ENCODE measurements at places on chromosomes 7 and 10.

DNA sequence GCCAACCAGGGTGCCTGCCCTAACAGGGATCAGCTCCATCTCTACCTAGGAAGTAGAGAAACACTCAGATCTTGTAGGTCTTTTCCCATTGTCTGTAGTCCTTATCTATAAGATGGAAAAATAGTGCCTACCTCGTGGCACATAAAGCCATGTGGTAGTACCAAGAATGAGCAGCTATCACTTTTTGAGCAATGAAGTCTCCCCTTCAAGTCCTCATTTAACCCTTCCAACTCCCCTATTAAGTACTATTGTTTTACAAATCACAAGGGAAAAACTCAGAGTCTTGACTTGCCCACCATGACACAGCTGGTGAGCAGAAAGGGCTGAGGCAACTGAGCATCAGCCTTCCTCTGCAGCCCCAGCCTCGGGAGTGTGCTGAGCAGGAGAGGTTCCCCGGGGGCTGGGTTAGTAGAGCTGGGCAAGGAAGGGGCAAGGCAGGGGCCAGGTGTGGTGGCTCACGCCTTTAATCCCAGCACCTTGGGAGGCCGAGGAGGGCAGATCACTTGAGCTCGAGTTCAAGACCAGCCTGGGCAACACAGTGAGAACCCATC lies 3.3 kb downstream of the FRAT2 start:
- DNase-seq, result no peak

DNA sequence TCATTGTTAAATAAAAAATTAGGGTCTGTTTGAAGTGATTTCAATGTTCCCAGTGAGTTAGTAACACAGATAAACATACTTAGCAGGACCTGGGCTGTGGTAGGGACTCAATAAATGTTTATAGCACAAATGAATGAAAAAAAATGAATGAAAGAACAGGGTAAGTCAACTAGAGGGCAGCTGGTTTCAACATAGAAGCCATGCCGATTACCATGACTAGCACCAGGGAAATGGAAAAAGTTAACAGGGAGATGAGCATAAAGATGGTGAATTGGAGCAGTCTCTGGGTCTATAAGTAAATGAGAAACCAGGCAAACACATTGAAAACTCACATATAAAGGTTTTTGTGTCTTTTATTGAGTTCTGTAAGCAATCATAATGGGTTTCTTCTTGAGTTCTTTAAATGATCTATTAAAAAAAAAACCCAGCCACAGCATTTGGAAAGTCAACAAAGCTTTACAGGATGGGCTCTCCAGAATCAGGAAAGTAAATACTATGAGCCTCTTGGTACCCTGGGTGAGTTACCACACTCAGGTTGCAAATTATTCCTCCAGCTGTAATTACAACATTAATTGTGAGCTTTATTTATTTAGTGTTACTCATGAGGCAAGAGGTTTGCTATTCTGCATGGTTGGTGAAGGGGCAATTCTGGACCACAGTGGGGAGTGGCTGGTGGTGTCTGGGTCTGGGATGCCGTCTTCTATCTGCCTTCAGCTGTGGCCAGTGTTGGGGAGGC lies 46.1 kb upstream of the MTPN start:
- DNase-seq, result no peak

- no peak for DNase-seq
Observed at GRCh38 chr7:128402356-128402755, 7.4 kb downstream of the IMPDH1 start.

DNA sequence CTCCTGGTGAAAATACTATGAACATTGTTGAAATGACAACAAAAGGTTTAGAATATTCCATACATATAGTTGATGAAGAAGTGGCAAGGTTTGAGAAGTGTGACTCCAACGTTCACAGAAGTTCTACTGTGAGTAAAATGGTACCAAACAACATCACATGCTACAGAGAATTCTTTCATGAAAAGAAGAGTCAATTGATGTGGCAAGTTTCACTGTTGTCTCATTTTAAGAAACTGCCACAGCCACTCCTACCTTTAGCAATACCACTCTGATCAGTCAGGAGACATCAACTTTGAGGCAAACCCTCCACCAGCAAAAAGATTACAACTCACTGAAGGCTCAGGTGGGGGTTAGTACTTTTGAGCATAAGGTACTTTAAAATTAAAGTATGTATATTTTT lies 693.3 kb downstream of the GRID1 start:
- DNase-seq, result no peak

DNA sequence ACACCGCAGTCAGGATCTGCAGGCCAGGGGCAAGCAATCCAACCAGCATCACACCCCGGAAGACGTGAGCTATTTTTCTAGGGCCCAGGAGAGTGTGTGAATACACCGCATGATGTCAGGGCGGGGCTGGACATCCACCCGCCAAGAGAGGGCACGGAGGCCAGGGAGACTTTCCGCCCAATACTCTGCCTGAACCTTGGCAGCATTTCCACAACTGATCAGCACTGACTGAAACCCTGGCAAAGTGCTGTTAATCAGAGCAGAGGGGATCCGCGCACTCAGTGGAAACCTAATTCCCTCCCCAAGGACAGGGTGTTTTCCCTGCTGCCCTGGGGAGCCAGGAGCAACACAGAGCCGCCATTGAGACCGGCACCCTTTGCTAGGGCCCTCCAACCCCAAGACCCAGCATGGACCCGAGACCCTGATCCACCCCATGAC lies 8.2 kb downstream of the MAD1L1 start:
- DNase-seq, result no peak

GRCh38 chr10:62911210-62911963 lies 95.2 kb upstream of the EGR2 start:
- DNase-seq, result no peak

- DNase-seq, result no peak
Observed at GRCh38 chr10:71517298-71518169, 120.8 kb downstream of the CDH23 start.

GRCh38 chr7:22137466-22137865 lies 191.8 kb upstream of the CDCA7L start:
- no peak for DNase-seq

All from stimulated activated naive CD4-positive, alpha-beta T cell (primary cell).